ENCODE measurements at places on chromosomes 5 and 9.

DNA sequence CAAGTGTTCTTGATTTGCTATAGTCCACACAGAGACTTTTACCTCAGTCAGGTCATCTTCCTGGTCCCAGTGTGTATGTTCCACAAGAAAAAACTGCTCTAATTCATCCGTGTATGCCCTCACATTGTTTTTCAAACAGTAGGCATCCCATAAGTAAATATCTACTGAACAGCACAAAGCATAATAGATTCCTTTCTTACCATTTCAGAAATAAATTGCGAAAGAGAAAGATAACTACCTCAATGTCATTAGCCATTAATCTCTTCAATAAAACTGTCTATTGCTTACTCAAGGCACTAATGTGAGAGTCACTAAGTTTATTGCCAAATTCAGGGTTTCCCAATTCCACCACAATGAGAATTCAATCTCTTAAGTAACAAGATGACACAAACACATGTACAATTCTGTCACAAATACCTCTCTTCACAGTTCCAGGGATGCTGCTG lies 9.6 kb downstream of the FBXW2 start:
- no peak for DNase-seq

DNA sequence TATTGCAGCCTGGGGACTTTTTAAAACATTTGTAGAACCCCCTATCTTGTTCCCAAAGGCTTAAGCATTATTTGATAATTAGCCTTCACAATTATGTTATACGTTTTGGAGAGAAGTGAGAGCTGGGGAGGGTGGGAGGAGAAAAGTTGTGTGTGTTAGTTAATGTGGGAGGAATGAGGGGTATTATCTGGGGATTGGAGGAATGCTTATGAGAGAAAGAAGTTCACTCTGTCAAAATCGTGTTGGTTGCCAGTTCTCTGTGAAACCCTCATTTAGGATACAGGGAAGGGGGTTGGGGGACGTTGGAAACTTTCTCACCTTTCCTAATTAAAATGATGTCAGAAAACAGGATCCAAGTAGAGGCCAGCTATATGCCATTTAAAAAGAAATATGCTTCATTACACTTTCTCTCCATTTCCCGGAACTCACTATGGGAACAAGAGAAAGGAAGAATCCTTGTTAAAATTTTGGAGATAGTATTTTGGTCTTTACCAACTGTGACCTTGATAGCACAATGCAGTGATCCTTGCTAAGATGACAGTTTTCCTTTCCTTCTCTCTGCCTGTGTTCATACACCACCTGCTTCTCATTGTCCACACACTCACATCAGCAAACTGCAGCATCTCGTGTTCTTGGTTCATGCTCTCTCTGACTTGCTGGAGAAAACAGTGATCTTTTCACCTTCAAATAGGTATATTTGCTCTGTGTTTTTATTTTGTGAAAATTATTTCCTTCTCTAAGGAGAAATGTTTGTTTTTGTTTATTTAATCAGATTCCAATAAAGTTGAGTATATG lies 336.7 kb upstream of the CLINT1 start:
- no peak for DNase-seq

DNA sequence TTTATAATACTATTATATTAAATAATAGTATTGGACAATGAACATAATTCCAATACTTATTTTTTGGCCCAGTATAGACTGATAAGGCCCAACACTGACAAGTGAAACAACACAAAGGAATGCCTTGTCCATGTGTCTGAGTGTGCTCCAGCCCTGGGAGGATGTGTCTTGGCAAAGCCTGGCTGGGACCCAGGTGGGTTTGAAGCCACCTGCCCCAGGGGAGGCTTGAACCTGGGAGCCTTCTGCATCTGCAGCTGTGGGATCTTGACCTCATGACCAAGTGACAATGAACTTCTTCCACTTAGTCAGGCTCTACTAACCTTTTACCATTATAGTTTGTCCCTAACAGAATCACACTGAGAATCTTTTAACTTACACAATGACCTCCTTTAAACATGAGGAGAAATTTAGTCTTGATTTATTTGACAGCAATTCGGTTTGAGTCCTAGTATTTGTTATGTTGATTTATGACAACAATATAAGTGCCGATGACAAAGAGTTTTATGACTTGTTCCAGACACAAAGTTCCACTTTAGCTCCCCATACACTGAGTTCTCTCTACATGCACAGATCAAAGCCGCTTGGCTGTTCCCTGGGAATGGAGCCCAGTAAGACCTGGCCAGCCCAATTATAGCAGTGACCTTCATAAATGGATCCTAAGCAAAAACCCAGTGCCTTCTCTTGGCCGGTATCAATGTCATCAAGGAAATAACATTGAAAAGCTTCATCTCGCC lies 294.5 kb downstream of the CTNND2 start:
- no peak for DNase-seq

DNA sequence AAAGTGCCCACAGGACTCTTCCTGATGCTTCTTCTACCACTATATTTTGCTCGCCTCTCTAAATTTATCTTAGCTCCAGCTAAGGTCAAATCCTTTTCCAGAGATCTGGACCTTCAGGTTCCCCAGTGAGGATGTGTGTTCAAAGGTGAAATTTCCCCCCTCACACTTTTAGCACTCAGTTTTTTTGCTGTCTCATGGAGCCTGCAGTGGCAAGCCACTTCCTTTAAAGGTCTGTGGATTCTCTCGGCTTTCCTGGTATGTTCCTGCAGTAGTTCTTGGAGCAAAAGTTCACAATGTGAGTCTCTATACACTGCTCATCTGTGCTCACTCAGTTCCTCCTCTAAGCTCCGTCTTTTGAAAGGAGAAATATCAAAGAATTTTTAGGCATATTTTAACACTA lies 181.4 kb downstream of the LURAP1L start:
- no peak for DNase-seq

DNA sequence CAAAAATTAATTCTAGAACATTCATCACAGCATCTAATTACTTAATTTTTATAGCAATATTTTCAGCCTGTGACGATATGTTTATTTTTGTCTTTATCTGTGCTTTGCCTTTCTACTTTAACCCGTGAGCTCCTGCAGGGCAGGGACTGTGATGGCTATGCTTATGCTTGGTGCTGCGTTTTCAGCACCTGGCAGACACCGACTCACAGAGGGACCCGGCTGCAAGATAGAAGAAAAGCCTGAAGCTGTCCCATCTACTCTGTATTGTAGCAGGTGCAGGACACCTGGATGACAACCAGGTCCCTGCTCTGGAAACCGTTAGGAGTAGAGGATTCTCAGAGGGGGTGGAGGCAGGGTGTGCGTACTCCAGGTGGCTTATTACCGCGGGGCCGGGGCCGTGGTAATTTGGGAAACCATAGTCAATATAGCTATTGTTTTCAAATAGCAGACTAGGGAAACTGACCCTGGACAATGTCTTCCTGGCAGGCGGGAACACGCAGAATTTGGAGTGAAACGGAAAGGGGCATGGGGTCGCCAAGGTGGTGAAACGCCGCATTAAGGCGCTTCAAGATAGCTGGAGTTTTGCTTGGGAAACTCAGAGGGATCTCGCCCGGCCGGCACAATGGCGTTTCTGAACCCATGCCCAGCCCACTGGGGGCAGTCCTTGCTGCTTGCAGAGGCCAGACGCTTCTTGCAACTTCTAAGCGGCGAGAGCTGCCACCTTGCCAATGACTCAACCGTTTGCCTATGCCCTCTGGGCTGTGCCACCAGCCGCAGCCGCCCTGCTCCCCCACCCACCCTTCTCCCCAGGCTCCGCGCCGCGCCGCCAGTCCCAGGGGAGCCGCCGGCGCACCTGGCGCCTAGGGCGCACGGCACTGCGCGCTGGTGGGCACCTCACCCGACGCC lies 140.1 kb upstream of the PALM2AKAP2 start:
- DNase-seq, result no peak

GRCh38 chr5:141597814-141598213 lies 21.0 kb downstream of the DIAPH1 start:
- no peak for DNase-seq

GRCh38 chr9:133004999-133005760 lies 25.6 kb upstream of the GTF3C5 start:
- DNase-seq, result no peak

GRCh38 chr9:119907056-119907455 lies 537.8 kb upstream of the BRINP1 start:
- DNase-seq, result no peak

DNA sequence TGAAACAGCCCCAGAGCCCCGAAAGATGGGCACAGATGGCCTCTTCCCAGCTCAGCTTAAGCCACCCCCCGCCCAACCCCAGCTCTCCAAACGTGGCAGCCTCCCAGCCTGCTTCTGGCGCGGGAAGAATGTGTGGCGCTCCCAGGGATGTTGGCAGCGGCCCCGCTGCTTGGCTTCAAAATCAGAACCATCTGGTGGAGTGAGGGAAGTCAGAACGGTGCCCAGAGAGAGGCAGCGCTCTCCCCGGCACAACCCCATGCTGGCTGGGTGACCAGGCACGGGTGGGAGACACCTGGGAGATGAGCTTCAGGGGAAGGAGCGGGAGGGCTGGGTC lies 72.7 kb upstream of the ORM1 start:
- DNase-seq, result no peak

DNA sequence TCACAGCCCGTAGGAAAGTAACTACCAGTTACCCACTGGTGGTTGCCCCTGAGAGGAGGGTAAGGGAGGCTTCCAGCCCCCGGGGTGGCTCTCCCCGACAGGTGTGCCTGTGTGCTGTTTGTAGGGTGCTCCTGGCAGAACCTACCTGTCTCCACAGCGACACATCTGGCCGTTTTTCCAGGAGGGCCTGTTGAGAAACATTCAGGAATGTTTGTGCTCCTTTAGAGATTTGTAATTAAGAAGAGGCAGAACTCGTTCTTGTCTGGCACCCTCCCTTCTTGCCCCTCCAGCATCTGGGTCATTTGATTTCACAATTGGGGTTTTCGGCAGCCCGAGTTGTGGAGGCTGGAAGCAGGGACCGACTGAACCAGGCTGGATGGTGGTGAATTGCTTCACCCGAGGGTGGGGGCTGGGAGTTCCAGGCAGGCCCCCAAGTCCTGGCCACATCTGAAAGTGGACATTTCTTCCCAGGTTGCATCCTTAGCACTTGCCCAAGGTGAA lies 74.2 kb downstream of the WWC1 start:
- DNase-seq, result no peak

- no peak for DNase-seq
These were observed 30.3 kb upstream of the TIFAB start for GRCh38 chr5:135482381-135482933.

DNA sequence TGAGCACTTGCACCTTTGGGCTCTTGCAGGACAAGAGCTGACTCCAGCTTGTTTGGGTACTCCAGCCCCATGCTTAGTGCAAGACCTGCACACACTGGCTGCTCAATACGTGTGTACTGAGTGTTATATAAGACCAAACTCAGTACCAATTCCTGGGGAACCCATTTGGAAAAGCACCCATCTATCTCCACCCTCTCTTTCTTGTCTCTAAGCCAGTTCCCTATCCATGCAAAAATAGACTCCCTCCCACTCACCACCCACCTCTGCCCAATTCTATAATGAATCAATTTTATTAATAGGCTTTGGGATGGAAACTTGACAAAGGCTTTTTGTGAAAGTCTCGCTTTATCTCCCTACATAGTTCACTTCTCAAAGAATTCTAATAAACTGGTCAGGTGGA lies 60.9 kb upstream of the CPLX2 start:
- DNase-seq, result no peak

- no peak for DNase-seq
These were observed 234.5 kb upstream of the SLC24A2 start for GRCh38 chr9:20023210-20023905.

- DNase-seq, result no peak
These were observed 268.6 kb upstream of the MVB12B start for GRCh38 chr9:126058011-126058531.

DNA sequence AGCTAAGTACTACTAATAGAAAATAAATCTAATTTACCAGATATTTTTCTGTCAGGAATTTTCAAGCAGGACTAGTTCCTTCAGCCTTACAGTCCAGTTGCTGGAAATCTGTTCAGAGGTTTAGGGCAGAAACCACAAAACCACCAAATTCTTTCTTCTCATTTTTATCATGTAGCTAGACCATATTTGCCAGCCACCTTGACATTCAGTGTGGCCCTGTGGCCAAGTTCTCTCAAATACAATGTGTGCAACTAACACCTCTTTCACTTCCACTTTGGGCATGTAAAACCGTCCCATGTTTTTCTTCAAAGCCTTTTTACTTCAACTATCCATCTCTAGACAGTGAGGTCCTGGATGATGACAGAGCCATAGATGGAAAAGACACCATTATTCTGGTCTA lies 1133.2 kb upstream of the CDH18 start:
- no peak for DNase-seq

DNA sequence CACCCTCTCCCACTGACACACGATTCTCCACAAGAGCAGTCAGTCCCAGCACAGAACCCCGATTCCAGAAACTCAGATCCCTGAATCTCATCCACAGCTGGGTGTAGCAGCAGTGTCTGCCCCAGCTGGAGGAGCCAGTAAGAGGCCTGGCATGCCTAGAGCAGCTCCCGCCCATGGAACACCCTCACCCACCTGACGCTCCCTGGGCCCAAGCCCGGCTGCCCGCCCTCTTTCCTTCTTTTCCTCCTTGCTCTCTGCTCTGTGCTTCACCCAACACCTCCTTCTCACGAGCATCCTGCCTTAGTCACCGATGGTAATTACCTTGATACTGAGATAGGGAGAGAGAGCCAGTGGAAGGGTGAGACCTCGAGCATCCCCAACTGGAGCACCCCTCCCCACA lies 8.7 kb downstream of the PCDH1 start:
- DNase-seq, result no peak

DNA sequence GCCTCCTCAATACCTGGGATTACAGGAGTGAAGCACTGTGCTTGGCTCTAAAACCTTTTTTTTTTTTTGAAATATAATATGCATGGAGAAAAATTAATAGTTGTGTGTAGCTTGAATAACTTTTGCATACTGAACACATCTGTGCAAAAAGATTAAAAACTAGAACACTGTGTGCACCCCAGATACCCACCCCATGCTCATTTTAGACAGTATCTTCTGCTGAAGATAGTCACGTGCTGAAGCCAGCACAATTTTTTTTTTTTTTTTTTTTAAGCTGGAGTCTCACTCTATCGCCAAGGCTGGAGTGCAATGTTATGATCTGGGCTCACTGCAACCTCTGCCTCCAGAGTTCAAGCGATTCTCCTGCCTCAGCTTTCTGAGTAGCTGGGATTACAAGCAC lies 39.9 kb downstream of the C9orf153 start:
- no peak for DNase-seq

DNA sequence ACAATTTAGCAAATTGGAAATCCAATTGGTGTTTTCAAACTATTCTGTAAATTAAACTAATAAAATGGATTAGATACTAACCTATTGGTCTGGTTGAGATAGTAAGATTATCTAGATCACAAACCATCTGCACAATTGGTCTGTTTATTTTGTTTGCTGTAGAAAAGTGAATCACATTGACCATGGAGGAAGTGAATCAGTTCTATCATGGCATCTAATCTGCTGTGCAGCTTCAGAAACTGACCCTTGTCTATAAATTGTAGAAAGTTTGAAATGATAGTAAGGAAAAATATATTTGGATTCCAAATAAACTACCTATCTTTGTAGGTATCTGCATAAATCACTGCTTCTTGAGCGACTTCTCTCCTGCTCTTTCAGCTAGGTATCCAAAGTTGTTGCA lies 1865.4 kb downstream of the MAT2B start:
- no peak for DNase-seq

- DNase-seq, result no peak
These were observed 388.0 kb upstream of the IRX2 start for GRCh38 chr5:3139499-3139931.
